Kasumi-1 (cell line): ENCODE measurements at places on chromosomes 4 and X.

- no peak for DNase-seq
Observed at GRCh38 chrX:133273180-133273579, 55.0 kb upstream of the TFDP3 start.

GRCh38 chr4:54165011-54165410, 64.1 kb upstream of the PDGFRA start:
- no peak for DNase-seq

GRCh38 chr4:69701696-69702095, 48.6 kb upstream of the UGT2A1 start:
- no peak for DNase-seq

DNA sequence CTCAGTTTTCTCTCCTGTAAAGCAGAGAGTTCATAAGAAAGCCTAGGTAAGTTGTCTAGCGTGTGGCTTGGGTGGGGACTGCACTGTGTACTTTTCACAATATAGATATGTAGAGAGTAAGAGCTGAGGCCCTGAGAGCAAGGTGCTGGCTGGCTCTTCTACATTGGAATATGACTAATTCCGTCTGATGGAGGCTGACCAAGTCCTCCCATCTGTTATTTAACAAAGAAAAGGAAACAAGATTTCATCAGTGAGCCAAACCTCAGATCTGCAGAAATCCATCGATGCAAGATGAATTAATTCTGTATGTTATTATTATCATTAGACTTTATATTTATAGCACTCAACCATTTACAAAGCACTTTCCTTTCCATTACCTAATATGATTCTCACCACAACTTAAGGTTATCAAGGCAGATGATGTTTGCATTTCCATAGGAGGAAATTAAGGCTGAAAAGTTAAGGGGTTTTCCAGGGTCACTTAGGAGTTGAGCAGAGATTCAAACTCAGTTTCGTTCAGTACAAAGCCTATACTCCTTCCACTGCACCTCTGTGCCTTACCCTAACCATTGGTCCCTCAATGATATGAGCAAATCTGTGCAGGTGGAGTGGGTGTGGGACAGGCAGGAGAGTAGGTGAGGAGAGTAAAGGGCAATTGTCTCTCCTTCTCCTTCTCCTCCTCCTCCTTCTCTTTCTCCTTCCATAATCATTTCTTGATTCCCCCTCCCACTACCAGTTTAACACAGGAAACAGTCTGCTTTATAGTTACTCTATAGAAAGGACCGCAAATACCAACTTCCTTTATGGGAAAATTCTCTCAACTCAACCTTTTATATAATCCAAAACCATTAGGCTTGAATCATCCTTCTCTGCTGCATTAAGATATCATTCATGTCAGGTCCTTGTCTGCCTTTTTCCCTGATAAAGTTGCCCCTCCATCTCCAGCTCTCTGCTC, 27.6 kb upstream of the SRD5A3 start:
- peak; percentile 51 for DNase-seq

- no peak for DNase-seq
Observed at GRCh38 chr4:81164126-81164525, 50.9 kb downstream of the PRKG2 start.

DNA sequence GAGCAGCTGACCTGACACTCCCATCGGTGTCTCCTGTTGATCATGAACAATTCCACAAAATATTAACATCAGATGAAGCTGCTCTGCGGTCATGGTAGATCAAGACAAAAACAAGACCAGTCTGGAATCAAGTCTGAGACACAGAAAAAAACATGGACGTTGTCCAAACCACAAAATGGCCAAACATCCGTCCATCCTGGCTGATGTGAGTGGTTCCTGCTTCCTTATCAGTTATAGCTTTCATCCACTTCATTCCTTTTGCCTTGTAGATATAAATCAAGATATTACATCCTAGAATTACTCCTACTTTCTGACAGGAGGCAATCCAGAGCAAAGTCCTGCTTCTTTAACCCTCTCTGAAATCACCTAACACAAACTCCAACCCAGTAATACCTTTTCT, 28.8 kb upstream of the PCSK1N start:
- no peak for DNase-seq

- DNase-seq = no peak
Observed at GRCh38 chrX:74779175-74779574, 146.1 kb downstream of the NEXMIF start.

- no peak for DNase-seq
Observed at GRCh38 chr4:173934933-173935620, 348.4 kb downstream of the FBXO8 start.

DNA sequence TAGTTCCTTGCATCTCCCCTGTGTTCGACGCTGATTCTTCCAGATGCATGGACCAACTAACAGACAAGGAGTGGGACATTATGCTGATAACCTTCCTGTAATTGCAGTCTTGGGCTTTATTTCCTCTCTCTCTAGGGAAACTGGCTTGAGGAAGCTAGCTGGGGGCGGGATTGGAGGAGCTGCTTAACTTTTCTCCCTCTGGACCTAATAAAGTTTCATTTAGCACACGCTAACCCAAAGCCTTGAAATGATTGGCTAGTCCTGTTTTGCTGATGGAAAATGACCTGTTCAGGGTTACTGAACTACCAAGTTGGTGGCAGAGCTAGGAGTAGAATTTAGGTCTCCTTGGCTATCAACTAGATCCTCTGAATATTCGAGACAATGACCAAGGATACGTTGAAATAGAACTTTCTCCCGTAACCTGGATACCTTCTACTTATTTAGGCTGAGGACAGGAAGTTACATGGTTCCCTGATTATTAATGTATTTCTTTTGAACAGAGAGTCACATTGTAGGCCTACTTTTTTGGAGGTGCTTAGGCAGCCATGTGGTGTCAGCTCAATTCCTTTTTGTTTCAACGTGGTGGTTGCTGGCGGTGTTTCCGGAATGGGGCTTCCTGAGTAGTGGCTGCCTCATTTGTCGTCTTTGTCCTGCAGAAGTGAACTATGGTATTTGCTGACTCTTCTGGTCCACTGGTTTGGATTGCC, 2.0 kb downstream of the PGK1 start:
- DNase-seq = peak; percentile 32

DNA sequence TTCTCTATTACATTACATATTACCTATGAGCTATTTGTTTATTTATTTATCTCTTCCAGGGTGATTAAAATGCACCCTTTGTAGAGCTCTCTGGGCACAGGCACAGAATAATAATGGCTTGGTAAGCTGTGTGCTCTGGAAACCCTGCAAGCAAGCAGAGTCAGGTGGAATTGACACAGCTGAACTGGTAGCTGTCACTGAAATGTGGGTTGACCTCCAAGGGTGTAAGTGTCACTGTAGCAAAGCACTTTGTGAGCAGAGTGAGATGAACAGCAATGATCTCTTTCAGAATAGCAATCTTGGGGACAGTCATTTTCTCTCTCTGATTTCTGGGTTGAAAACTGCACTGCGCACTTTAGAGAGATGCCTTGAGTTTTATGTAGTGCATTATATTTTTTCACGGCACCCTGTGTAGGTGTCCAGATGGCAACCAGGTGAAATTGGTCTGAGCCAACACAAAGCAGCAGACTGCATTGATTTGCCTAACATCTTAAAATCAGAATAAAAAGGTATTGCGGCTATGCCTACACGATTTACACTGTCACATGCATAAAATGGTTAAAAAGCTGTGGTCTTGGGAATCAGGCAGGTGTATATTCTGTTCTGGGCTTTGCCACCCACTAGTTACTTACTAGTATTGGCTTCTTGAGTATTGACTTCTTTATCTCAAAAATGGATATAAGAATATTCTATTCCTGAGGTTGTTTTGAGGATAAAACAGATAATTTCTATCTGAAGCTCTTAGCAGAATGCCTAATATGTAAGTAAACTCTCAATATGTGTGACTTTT, 450.3 kb downstream of the RAPGEF2 start:
- DNase-seq = no peak

DNA sequence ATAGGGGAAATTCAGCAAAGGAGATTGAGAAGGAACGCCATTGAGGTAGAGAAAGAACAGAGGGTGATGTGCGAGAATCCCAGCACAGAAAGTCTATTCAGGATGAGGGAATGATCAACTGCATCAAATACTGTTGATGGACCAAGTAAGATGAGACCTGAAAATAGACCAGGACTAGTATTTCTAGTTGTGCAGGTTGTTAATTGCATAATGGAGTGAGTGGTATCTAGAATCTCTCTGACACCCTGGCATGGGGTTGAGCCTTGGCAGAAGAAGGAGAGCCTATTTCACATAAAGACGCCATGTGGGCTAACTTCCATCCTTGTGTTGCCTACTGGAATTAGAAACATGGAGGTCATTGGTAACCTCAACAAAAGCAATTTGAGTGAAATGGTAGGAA, 135.6 kb downstream of the TMEM164 start:
- no peak for DNase-seq

DNA sequence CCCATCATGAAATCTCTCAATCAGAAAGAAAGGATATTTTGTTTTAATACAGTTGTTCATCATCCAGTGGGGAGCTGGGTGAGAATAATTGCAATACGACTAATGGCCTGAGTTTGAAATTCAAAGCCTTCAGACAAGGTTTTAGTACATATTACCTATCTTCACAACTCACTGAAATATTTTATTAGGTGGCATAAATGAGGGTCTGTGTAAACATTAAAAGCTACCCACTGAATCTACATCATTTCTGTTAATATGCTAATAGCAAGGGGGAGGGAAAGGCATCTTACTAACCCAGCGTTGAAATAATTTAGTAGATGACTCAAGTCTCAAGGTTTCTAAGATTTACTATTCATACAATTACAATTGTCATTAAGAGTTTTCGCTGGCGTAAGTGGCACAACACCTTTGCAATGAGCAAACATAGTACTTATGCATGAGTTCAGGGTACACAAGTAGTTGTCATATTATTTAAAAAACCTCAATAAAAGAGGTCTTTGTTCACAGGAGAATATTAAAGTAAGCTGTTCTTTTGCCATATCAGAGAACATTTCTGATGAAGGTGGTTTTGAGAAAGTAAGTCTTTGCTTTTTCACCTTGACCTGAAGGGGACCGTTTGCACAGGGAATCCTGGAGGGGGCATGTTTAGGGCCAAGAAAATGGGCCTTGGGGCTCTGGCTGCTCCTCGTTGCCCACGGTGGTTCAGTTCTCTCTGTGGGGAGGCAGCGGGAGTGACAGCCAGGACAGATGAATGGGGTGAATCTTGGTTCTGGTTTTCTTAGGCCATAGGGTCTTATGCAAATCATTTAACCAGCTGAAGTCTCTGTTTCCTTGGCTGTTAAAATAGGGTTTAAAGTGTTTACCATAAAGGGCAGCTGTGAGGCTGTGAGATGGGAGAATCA, 4.5 kb upstream of the RHOH start:
- no peak for DNase-seq

GRCh38 chrX:9352243-9352642, 112.6 kb upstream of the TBL1X start:
- no peak for DNase-seq

DNA sequence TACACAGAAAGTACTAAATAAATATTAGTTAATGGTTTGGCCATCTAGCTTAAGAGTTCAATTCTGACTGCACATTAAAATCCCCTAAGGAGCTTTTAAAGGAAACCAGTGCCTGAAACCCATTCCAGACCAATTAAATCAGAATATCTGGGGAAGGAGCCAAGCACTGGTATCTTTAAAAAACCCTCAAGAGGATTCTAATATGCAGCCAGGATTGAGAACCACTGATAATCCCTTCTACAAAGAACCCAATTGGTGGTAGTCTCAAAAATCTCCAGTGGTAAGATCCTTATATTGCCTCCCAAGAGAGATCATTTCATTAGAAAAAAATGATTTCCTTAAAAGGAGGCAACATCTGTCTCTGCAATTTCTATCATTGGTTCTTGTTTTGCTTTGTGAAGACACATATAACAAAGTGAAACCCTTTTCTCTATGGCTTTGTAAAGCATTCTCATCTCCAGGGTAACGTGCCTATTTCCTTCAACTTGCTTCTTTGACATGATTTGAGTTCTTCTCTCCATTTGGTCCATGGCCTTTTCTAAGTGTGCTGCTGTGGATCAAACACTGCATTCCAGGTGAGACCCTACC, 3.5 kb downstream of the GPR34 start:
- DNase-seq = no peak

GRCh38 chr4:145887241-145887991, 51.2 kb downstream of the ZNF827 start:
- DNase-seq = no peak
